ENCODE measurements at places on chromosomes 12 and 14. TPM values are rescaled to one million over a fixed set of nuclear protein-coding genes. Genes with fewer than 3 reads are reported as not detected.

The CMAS gene
- total RNA-seq: 41.6 TPM

The TUNAR gene
- 5.8 TPM for total RNA-seq

The MVK gene
- total RNA-seq: 18.6 TPM

DNA sequence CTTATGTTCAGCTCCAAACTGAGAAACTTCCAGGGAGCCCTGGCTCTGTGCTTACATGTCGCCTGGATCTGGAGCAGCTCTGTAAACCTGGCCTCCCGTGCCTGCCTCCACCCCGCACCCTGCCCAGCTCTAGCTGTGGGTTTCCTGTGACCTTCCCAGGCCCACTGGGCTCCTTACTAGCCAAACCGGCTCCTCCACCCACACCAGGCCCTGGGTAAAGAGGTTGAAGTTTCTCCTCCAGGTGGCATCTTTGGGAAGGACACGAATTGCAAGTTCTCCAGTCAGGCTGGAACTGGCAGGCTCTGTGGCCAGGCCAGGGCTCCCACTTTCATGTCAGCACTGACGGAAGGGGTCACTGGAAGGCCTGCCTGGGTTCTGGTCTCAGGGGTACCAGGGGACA, 60.9 kb upstream of the ZFP36L1 start:
- no peak for DNase-seq

GRCh38 chr12:9642606-9643265, 26.8 kb upstream of the CLEC2D start:
- DNase-seq: no peak

GRCh38 chr12:124750787-124751471, 112.7 kb downstream of the SCARB1 start:
- DNase-seq: no peak

DNA sequence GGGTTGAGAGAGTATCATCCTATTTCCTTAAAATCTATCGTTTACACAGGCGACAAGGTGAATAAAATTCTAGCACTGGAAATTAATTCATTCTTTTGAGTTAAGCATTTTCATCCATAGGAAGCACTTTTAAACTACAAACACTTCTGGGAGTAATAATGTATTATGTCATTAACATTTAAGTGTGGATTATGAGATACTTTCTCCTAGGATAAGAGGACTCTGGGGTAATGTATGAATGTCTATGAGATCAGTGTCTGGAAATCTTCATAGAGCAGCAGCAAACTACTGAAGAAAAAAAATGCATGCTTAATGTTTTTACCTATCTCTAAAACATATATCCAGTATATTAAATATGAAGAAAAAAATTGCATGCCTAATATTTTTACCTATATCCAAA, 86.9 kb downstream of the EPS8 start:
- DNase-seq: no peak
